ENCODE measurements at places on chromosomes 3 and 15. TPM values are rescaled to one million over a fixed set of nuclear protein-coding genes. Genes with fewer than 3 reads are reported as not detected.

DNA sequence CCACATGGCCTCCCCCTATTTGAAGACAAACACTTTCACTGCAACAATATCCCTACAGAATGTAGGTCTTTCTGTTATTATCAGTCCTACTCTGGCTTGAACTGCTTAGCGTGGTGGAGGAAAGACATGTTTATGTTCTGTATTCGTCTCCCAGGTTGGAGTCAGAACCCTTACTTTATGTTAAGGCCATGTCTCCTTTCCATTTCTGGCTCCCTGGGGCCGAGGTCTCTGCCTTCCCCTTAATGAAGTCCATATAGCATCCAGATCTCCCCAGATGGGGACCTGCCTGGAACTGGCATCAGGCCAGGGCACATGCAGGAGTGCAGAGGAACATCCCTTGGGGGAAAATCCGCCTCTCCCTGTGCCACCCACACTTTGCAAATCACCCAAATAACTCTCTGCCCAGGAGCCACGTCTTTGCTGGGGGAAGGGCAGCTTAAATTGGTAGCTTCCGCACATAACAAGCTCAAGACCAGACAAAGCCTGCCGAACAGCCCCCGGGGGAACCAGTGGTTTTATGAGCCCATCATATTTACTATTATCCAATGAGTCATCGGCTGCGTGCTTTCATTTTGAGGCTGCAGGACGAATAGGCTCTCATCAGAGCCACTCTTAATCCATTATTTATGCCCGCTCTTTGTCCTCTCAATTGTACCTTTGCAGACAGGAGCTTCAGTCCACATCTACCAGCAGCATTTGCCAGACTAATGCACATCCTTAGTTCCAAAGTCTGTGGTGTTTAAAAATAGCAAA lies 237.0 kb downstream of the UACA start:
- no peaks in the 10 kb centered on the region for H3K4me1 ChIP-seq
- no peaks in the 10 kb centered on the region for H3K36me3 ChIP-seq
- no peak overlapping the region for H3K27ac ChIP-seq
- no peaks in the 10 kb centered on the region for H3K27me3 ChIP-seq
- no peak for DNase-seq
- H3K4me3 ChIP-seq, result no peak overlapping the region

The CPEB1 gene
- total RNA-seq, result 6.0 TPM

The MASP1 gene
- total RNA-seq, result 0.97 TPM

DNA sequence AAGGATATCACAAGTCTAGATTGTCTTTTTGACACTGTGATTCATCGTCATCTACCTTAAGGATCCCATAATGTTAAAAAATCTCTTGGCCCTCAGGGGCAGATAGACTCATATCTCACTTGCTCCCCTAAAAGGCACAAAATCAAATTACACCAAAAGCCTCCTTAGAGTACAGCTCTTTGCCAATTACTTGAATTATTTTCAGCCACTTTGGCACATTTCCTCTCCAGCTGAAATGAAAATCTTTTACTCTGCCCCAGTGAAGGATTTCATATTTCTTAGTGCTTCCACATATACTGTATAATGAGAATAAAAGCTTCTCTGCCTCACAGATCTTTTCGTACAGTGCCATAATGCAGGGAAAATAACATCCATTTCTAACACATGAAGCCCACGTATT lies 190.7 kb upstream of the GBE1 start:
- no peak overlapping the region for H3K4me3 ChIP-seq
- no peaks in the 10 kb centered on the region for H3K4me1 ChIP-seq
- H3K27ac ChIP-seq, result no peak overlapping the region
- no peak for DNase-seq

The POLQ gene
- 0.13 TPM for total RNA-seq
